Progenitor cell of endocrine pancreas (in vitro differentiated cells): ENCODE measurements at places on chromosomes 5 and 9.

DNA sequence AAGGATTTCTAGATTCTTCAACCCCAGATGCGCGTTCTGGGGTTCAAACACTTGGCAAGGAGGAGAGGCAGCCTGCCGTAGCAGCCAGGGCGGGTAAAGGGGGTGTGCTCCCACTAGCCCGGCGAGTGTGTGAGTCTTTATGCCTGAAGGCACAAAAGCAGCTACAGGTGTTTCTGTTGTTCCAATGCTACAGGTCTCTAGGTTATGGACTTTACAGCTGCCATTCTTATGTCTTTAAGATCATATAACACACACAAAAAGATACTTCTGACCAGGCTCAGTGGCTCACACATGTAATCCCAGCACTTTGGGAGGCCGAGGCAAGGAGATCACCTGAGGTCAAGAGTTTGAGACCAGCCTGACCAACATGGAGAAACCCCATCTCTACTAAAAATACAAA is 133.6 kb upstream of the RETREG1 start:
- H3K36me3 ChIP-seq = peaks cover 17% of the 10 kb centered on the region
- H3K4me1 ChIP-seq = peaks cover 6% of the 10 kb centered on the region
- no peaks in the 10 kb centered on the region for H3K27me3 ChIP-seq
- DNase-seq = no peak
- H3K4me3 ChIP-seq = no peak overlapping the region
- no peak overlapping the region for H3K27ac ChIP-seq

- no peak overlapping the region for H3K4me3 ChIP-seq
- no peak overlapping the region for H3K27ac ChIP-seq
- no peak for DNase-seq
- H3K4me1 ChIP-seq = no peaks in the 10 kb centered on the region
Observed at GRCh38 chr5:169670769-169671525, 33.9 kb downstream of the DOCK2 start.

GRCh38 chr5:136425921-136426320 is 60.6 kb upstream of the TRPC7 start:
- H3K27me3 ChIP-seq = peaks cover 12% of the 10 kb centered on the region
- H3K36me3 ChIP-seq = no peaks in the 10 kb centered on the region
- DNase-seq = no peak
- no peak overlapping the region for H3K4me3 ChIP-seq
- H3K4me1 ChIP-seq = no peaks in the 10 kb centered on the region

- H3K4me3 ChIP-seq = no peak overlapping the region
- H3K36me3 ChIP-seq = no peaks in the 10 kb centered on the region
- H3K27ac ChIP-seq = no peak overlapping the region
- H3K4me1 ChIP-seq = peaks cover 12% of the 10 kb centered on the region
- no peaks in the 10 kb centered on the region for H3K27me3 ChIP-seq
Observed at GRCh38 chr5:112112346-112112745, 306.7 kb downstream of the EPB41L4A start.

DNA sequence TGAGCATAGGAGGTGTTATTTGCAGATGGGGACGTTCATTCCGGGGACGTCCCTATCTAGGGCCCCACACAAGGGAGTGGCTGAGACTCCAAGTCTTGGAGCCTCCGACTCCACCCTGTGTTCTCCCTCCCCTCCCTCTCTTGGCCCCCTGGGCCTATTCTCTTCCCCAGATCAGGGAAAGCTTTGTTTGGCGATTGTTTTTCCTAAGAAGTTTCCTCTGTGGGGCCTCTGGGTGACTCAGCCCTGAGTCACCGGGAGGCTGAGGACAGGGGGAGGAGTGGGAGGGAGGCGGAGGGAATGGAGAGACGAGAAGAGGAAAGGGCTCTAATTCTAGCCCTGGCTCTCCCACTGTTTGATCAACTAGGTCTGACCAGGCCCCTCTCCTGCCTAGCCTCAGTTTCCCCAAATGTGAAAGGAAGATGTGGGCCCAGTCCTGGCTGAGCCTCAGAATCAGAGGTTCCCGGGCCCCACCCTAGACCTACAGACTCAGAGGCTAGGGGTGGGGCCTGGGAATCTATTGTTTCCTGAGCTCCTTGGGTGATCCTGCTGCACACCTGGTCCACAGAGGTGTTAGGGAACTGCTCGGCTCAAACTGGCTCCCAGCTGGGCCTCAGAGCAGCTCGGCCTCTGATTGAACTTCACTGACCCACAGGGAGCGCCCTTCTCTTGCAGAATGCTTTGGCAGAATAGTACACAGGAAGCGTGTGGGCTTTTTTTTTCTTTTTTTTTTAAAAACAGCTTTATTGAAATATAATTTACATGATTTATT is 19.2 kb downstream of the GSN start:
- H3K4me3 ChIP-seq = no peak overlapping the region
- H3K27me3 ChIP-seq = peaks cover 4% of the 10 kb centered on the region
- DNase-seq = no peak
- peak overlapping the region; percentile 80 for H3K27ac ChIP-seq
- peaks cover 31% of the 10 kb centered on the region for H3K4me1 ChIP-seq

DNA sequence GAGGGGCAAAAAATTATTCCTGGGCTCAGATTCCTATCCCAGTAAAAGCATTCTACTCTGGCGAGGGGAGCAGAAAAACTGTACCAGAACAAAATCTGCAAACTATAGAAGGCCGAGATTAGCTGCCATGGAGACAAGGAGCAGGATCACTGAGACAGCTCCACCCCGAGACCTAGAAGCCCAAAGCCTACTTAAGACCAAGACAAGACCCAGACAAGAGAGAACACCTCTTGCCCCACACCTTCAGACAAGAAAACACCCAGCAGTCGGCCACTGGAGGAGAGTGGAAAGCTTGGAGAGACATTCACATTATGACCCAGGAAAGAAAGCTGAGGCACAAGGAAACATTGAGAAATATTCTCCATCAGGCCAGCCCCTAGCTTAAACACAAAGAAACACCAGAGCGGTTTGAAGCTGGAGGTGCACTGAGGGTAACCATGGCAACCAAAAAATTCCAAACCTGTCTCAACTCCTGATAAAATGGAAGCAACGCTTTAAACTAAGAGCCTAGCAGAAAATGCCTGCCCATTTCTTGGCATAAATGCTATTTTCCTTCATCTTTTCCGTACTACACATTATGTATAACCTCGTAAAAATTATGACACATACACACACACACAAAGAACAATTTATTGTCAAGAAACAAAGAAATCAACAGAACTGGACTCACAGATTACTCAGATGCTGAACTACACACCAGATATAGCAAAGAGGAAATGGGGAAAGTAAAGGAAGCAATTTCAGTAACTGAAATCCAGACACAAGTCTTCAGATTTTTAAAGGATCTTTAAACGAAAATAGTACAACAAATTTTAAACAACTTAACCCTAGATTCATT is 53.8 kb upstream of the FTMT start:
- no peak overlapping the region for H3K27ac ChIP-seq
- peak; percentile 8 for DNase-seq
- no peaks in the 10 kb centered on the region for H3K36me3 ChIP-seq
- H3K4me1 ChIP-seq = peaks cover 4% of the 10 kb centered on the region
- no peaks in the 10 kb centered on the region for H3K27me3 ChIP-seq
- H3K4me3 ChIP-seq = no peak overlapping the region

DNA sequence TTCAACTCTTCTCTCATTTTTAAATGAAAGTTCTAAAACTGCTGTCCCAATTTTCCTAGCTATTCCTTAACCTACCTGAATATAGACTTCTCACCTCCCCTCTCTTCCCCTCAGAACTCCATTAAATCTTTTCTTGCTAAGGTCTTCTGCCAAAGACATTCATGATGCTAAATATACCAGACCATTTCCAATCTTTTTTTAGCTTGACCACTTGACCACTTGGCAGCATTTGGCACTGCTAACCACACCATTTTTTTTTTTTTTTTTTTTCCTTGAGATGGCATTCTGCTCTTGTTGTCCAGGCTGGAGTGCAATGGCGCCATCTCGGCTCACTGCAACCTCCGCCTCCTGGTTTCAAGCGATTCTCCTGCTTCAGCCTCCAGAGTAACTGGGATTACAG is 3.6 kb upstream of the ZNF131 start:
- peak overlapping the region; percentile 14 for H3K27ac ChIP-seq
- no peaks in the 10 kb centered on the region for H3K36me3 ChIP-seq
- H3K27me3 ChIP-seq = no peaks in the 10 kb centered on the region
- peaks cover 1% of the 10 kb centered on the region for H3K4me1 ChIP-seq

- H3K4me3 ChIP-seq = no peak overlapping the region
- H3K36me3 ChIP-seq = peaks cover 11% of the 10 kb centered on the region
- H3K4me1 ChIP-seq = peaks cover 9% of the 10 kb centered on the region
- peaks cover 3% of the 10 kb centered on the region for H3K27me3 ChIP-seq
- DNase-seq = no peak
Observed at GRCh38 chr5:178201221-178201926, 3.0 kb upstream of the HNRNPAB start.

DNA sequence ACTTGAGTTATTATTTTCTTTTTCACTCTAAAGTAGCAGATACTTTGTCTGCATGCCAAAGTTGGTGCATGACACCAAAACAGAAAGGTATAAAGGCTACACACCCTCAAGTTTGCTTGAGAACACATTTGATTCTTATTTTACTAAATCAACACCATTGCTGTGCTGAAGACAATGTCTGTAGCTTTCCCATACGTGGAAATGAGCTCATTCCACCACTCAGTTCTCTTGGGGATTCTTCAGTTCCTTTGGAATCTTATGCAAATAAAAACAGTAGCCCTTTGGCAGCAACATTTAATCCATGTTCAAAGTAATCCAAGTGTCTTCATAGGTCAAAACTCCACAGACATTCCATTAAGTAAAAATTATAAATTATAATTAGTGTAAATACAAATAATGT is 264.9 kb downstream of the TLE1 start:
- no peaks in the 10 kb centered on the region for H3K4me1 ChIP-seq
- no peak for DNase-seq
- no peak overlapping the region for H3K4me3 ChIP-seq
- H3K27me3 ChIP-seq = no peaks in the 10 kb centered on the region
- peaks cover 1% of the 10 kb centered on the region for H3K36me3 ChIP-seq

DNA sequence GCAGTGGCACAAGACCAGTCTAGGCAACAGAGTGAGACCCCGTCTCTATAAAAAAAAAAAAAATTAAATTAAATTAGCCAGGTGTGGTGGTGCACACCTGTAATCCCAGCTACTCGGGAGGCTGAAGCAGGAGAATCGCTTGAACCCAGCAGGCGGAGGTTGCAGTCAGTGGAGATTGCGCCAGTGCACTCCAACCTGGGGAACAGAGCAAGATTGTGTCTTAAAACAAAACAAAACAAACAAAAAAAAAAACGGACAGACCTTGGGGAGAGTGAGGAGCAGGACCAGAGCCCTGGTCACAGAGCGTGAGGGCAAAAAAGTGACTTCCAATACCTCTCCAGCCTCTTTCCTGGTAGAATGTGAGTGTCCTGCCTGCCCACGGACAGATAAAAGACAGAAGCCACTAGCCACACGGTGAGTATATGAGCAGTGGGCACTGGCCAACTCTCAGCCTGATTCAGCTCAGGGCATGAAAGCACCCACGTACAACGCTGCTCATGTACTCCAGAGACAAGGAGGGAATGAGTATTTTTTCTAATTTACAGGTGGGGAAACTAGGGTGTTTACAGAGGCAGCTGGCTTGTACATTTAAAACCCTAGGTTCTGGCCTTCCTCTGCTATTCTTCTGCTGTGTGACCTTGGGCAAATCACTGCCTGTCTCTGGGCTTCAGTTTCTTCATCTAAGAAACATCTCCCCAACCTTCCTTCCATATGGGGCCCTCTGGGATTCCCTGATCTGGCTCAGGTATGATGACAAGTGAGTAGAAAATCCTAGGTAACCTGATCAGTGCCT is 1.8 kb downstream of the OLFML2A start:
- no peaks in the 10 kb centered on the region for H3K36me3 ChIP-seq
- peaks cover 12% of the 10 kb centered on the region for H3K4me1 ChIP-seq
- no peak for DNase-seq
- peak overlapping the region; percentile 91 for H3K27ac ChIP-seq

DNA sequence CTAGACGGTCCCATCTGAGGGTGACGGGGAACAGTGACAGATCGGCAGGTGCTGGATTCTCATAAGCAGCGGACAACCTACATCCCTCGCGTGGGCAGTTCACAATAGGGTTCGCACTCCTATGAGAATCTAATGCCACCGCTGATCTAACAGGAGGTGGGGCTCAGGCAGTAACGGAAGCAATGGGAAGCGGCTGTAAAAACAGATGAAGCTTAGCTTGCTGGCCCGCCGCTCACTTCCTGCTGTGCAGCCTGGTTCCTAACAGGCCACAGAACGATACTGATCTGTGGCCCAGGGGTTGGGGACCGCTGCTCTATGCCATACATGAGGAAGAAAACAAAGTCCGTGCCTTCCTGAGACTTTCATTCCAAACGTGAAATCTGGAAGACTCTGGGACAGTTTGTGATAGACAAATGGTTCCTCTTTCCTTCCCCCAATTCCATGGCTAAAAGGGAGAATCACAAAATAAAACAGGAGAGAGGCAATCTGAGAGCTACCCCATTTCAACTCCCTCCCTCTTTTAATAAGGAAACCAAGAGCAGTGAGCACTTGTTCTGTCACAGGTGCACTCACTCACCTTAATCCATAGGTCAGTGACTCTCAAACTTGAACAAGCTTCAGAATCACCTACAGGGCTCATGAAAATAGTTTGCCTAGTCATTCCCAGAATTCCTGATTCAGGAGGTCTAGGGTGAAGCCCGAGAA is 12.1 kb downstream of the PDCL start:
- peaks cover 8% of the 10 kb centered on the region for H3K4me1 ChIP-seq
- H3K4me3 ChIP-seq = no peak overlapping the region
- H3K27me3 ChIP-seq = no peaks in the 10 kb centered on the region
- no peak for DNase-seq

DNA sequence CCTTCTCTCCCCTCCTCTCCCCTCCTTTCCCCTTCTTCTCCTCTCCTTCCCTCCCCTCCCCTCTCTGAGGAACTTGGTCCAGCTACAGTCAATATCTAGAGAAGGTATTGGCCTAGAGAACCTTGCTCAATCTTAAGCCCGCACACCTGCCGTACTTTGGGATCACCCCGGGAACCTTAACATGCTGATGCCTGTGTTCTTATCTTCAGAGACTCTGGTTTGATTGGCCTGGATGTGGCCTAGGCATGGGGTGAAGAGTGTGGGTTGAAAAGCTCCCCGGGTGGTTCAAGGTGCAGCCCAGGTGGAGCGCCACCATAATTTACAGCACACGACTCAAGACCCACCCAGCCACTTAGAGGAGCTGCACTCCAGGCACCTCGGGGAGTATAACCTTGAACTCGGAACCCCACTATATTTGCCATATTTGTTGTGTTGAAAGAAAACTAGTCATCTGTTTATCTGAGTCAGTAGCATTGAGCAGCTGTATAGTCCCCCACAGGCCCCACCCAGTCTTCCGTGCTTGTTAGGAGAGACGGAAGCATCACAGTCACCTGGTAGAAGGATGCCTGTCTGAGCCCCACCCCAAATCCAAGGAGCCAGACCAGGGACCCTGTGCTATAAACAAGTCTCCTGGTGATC is 14.4 kb upstream of the PHF19 start:
- H3K27me3 ChIP-seq = peaks cover 17% of the 10 kb centered on the region
- H3K4me1 ChIP-seq = peaks cover 8% of the 10 kb centered on the region
- no peaks in the 10 kb centered on the region for H3K36me3 ChIP-seq
- H3K4me3 ChIP-seq = no peak overlapping the region
- H3K27ac ChIP-seq = no peak overlapping the region

- H3K27me3 ChIP-seq = no peaks in the 10 kb centered on the region
- no peak overlapping the region for H3K27ac ChIP-seq
- DNase-seq = no peak
- H3K4me3 ChIP-seq = no peak overlapping the region
Observed at GRCh38 chr9:89254773-89255125, 56.2 kb upstream of the CKS2 start.

- no peaks in the 10 kb centered on the region for H3K4me1 ChIP-seq
- no peaks in the 10 kb centered on the region for H3K36me3 ChIP-seq
- no peak overlapping the region for H3K4me3 ChIP-seq
Observed at GRCh38 chr9:114998326-114998725, 67.9 kb upstream of the TNFSF8 start.

- peaks cover 7% of the 10 kb centered on the region for H3K4me1 ChIP-seq
- no peaks in the 10 kb centered on the region for H3K27me3 ChIP-seq
- no peak overlapping the region for H3K27ac ChIP-seq
- H3K36me3 ChIP-seq = no peaks in the 10 kb centered on the region
- no peak overlapping the region for H3K4me3 ChIP-seq
Observed at GRCh38 chr5:35971186-35971877, 19.9 kb downstream of the UGT3A1 start.
